Femur (tissue), 1 donor: ENCODE measurements at places on chromosomes 4 and X.

DNA sequence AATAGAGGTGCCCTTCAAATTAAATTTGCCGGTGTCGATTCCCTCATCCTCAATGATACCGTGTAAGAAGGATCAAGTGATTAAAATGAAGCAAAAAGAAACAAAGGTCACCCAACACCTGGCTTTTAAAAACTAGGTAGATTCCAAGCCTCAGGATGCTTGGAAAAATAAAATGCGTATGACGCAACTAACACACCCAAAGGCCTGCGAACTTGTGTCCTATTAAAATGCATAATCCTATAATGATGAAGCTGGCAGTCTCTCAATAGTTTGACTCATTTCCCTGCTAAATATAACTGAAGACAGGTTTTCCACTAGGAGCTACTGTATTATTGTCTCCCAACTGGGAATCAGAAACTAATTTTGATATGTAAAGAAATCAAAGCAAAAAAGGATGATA is 263.2 kb downstream of the DHX15 start:
- DNase-seq = no peak

GRCh38 chr4:40170588-40170987 is 26.2 kb upstream of the RHOH start:
- no peak for DNase-seq

GRCh38 chr4:8766610-8767009 is 105.0 kb downstream of the HMX1 start:
- DNase-seq = peak; percentile 7

DNA sequence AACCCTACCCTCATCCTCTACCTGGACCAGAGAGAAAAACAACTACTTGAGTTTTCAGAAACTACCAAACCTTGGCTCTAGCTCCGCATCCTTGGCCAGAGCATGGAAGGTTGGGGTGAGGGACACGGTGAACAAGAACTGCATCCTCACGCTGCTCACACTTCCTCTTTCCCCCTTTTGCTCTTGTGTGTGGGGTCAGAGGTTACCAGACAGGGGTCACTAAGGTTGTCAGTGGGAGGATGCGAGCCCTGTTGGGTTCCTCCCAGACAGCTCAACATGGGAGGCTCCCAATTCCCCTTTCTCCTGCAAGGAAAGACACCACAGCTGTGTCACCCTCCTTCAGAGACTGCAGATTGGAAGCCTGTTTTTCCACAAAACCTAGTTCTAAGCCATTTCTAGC is 5.5 kb upstream of the ZXDB start:
- no peak for DNase-seq

GRCh38 chr4:181509073-181509472 is 734.1 kb upstream of the TENM3 start:
- DNase-seq = no peak

- DNase-seq = no peak
These were observed 4.4 kb downstream of the ADGRL3 start for GRCh38 chr4:61204353-61205060.

GRCh38 chr4:86358257-86358656 is 1.6 kb downstream of the MAPK10 start:
- no peak for DNase-seq

DNA sequence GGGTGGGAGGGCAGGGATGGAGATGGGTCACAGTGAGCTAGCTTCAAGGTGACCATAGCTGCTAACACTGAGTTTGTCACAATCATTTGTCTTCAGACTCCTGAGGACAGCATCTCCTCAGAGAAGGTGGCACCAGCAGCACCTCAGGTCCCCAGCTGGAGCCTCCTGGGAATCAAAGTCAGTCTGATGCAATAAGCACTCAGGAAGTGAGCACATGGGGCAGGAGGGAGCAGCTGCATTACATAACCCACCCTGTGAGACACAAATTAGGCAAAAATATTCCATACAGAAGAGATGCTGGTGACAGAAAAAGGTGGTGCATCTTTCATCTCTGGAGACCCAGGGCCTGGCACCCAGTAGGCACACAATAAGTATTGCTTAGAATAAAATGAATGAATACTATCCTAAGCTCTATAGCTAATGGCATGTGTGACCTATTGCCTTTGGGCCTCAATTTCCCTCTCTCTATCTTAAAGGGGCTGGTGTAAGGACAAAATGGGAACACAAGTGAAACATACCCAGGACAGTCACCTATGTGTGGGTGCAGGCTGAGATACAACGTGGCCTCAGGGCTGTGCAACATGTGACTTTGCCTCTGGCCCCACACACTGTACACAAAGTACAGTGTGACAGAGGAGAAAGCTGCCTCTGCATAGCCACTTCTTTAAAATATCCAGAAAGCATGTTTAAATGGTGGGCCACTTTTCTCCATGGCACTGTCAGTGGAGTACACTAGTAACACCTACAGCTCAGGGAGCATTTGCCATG is 37.1 kb downstream of the SLC39A8 start:
- DNase-seq = no peak

GRCh38 chr4:42396361-42396751 is 932 bp upstream of the SHISA3 start:
- DNase-seq = no peak

DNA sequence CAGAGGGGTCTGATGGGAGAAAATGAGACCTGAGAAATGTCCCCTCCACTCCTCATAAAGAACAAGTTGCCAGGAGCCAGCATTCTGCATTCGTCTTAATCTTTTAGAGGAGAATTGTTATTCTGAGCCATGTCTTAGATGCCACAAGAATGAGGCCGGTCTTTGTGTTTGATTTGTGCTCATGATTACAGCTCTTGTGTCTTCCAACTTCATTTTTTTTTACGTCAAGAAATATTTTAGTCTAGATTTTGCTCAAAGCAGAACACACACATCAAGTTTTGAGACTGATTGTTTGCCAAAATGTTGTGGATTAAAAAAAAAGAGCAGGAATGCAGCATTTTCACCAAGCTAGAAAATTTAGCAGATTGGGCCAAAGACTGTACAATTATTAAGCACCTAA is 130.6 kb upstream of the PITX2 start:
- DNase-seq = no peak

- DNase-seq = no peak
These were observed 190.6 kb upstream of the LNX1 start for GRCh38 chr4:53781629-53782457.

DNA sequence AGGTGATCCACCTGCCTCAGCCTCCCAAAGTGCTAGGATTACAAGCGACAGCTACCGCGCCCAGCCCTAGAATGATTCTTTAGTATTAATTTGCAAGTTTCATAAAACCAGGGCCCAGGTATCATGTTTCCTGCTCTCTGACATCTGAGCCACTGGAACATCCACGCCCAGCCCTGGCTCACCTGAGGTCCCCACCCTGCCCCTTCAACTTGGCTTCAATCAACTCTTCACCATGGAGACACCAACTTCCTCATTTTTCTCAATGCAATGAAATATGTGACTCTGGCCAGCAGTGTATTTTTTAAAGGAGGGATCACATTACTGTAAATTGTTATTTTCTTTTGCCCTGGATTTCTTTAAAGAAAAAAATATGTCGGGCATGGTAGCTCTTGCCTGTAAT is 3.9 kb downstream of the PRSS12 start:
- no peak for DNase-seq

DNA sequence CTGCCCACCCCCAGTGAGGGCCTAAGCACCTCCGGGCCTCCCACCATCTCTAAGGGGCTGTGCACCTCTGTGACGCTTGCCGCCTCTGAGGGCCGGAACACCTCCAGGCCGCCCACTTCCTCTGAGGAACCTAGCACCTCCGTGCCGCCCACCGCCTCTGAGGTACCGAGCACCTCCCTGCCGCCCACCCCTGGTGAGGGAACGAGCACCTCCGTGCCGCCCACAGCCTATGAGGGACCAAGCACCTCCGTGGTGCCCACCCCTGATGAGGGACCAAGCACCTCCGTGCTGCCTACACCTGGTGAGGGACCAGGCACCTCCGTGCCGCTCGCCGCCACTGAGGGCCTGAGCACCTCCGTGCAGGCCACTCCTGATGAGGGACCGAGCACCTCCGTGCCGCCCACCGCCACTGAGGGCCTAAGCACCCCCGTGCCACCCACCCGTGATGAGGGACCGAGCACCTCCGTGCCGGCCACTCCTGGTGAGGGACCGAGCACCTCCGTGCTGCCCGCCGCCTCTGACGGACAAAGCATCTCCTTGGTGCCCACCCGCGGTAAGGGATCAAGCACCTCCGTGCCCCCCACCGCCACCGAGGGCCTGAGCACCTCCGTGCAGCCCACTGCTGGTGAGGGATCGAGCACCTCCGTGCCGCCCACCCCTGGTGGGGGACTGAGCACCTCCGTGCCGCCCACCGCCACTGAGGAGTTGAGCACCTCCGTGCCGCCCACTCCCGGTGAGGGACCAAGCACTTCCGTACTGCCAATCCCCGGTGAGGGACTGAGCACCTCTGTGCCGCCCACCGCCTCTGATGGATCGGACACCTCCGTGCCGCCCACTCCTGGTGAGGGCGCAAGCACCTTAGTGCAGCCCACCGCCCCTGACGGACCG is 977 bp downstream of the MAGEE1 start:
- peak; percentile 17 for DNase-seq

DNA sequence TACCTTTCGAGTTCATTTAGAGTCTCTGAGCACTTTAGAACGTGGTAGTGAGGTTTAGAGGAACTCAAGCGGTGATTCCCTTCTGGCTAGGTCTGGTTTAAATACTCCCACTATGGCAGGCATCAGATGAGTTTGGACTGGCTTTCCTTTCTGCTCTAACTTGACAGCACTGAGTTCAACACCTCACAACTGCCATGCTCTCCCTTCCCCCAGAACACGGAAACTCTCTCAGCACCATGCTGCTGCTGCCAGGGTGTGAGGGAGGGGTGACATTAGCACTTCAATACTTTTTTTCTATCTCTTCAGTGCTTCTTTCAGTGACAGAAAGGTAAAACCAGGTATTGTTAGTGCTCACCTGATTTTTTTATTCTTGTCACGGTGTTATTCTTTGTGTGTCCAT is 234.5 kb upstream of the AGTR2 start:
- DNase-seq = no peak

DNA sequence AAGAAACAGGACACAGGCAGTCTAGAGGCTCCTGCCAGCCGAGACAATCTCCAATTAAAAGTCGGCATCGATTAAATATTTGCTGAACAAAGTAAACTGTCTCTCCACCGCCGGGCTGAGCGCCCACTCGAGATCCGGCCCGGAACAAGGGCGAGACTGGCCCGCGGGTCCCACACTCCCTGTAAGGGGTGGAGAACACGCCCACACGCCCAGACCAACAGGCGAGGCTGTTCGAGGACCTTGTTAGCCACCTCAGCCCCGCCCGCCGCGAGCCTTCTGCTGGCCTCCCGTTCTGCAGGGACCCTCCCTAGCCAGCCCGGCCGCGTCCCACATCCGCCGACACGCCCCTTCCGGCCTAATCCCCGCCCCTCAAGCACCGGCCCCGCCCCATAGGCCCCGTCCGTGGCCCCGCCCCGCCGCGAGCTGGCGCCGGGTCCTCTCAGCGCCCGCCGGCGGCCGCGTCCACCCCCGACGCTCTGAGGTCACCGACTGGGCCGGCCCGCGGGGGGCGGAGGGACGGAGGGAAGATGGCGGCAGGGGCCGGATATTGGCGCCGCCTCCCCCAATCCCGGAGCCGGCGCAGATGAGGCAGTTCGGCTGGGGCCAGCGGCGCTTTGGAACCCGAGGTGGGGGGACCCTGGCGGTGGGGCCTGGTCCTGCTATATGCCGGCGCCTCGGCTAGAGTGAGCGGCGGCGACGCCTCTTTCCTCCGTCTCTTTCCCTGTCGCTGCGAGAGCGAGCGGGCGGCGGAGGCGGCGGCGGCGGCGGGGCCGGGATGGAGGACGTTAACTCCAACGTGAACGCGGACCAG is at the start of gene SLAIN2:
TSS of gene SLAIN2 (plus strand) at position 565 of the 811 bp plus-strand sequence. CDS start at position 776, 211 bp downstream.
- peak; percentile 99 for DNase-seq

- DNase-seq = no peak
These were observed 1777.8 kb upstream of the TENM3 start for GRCh38 chr4:180465364-180465763.

DNA sequence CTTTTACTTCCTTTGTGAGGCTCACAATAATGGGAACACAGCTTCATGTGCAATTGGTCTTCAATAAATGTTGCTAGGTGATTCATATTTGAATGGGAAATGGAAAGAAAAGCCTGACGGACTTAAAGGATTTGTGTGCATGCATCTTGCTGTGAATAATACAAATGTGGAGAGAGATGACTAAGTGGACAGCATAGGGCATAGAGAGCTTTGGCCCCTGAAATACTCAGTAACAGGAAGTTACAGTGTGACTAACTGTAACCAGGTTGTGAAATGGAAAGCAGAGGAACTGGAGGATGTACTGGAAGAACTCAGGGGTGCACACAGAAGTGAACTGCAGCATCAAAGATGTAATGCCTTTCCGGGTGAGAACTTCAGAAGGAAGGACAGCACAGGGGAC is 206.7 kb downstream of the MGST2 start:
- no peak for DNase-seq

DNA sequence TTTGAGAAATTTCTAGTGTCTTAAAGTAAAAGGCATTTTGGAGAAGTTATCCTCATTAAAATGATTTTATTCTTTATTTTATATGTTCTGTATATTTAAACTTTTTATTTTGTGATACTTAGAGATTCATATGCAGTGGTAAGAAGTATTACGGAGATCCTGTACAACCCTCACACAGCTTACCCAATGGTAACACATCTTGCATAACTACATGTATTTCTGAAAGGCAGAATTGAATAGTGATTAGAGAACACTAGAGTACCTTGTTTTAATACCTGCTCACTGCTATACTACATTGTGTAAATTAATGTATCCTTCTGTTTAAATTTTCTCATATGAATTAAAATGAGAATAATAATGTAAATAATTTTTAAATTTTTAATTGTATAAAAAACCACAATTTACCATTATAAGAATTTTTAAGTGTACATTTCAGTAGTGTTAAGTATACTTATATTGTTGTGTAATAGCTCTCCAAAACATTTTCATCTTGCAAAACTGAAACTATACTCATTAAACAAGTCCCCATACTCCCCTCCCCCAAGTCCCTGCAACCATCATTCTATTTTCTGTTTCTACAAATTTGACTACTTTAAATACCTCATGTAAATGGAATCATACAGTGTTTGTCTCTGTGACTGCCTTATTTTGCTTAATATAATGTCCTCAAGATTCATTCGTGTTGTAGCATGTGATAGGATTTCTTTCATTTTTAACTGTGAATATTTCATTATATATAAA is 45.4 kb downstream of the INTS12 start:
- DNase-seq = no peak

DNA sequence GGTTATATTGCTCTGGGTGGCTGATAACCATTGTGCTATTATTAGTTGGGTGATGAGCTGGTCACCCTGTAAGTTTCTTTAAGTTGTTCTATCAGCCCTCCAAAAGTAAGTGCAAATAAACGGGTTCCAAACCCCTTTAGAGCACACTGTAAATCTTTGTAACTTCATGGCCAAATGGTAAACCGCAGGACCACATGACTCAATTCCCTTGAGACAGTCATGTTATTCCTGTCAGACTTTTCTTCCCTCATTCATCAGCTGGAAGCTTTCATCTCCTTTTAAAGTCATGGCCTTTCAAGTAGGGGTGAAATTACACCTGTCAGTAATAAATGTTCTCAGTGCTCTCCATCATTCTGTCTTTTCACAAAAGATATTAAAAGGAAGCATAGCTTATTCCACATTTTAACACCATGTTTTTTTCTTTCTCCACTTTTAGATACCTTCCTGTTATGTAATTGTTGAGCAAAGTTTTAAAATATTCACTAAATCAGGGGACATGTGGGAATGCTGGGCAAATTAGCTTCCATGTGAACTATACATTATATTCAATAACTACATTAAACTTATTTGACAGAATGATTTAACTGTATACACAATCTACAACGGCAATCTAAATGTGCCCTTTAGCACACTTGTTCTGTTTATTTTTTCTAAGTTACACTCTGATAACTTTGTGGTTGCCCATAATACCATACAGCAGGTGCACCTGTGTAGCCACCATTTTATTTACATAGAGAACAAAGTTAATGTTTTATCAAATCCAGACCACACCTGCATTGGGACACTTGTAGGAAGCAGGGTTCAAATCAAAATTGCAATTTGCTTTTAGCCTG is 275.5 kb downstream of the CFAP299 start:
- DNase-seq = no peak
